ENCODE measurements at places on chromosomes 1 and 21.
A peak's percentile ranks its signal among the peaks of the same experiment; 100 is the strongest.

DNA sequence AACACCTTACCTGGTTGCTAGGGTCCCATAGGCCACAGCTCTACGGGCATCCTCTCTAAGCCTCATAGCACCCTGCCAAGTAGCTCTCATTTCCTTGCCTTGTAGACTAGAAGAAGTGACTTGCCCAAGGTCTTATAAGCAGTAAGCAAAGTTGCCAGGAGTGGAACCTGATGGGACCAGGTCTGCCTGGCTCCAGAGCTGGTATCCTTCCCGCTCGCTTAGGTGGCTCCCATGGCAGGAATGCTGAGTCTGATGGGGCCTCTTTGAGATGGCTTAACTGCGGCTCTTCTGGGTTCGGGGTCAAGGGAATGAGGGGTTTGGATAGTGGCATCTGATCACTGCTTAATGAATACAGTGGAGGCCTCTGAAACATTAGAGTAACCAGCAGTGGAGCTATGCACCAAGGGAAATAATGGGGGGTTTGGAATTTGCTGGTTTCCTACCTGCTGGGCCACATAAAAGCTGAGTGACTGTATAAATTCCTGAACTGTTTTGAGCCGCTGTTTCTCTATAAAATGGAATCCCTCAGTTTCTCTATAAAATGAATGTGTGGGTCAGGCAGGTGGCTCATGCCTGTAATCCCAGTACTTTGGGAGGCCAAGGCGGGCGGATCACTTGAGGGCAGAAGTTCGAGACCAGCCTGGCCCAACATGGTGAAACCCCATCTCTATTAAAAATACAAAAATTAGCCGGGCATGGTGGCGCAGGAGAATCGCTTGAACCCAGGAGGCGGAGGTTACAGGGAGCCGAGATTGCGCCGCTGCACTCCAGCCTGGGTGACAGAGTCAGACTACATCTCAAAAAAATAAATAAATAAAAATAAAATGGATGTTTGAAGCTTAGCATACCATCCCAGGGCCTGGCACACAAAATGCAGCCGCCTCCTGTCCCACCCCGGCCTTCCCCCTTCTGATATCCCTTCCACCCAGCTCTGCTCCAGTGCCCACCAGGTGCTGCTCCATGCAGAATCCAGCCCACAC, 12.4 kb downstream of the FAM151A start:
- no peak for DNase-seq

- no peak for DNase-seq
These were observed 4.4 kb downstream of the SSBP3 start for GRCh38 chr1:54401799-54402198.

- no peak for DNase-seq
These were observed 2.8 kb upstream of the USP1 start for GRCh38 chr1:62433861-62434617.

DNA sequence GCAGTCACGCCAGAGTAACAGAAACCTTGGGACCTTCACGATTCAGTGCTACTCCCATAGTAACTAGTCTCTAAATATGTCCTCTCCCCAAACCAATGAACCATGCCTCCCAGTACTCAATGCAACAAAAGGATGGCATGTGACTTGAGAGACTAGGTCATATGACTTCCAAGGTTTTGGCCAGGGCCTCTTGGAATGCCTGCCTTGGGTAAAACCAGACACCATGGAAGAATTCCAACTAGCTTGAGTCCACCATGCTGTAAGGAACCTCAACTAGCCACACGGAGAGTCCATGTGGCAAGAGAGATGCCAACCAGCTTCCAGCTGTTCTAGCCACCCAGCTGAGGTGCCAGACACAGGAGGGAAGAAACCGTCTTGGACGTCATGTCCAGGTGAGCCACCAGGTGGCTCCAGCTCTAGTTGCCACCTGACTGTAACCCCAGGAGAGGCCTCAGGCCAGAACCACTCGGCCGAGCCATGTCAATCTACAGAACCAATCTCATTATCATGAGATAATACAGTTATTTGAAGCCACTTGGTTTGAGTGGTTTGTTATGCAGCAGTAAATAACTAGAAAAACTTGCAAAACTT, 115.0 kb downstream of the SYF2 start:
- no peak for DNase-seq

- no peak for DNase-seq
These were observed 120.1 kb upstream of the RAVER2 start for GRCh38 chr1:64624808-64625207.

- DNase-seq, result peak; percentile 91
These were observed 31.1 kb downstream of the EEIG2 start for GRCh38 chr1:108590957-108591356.

GRCh38 chr1:28971980-28972771, 57.8 kb downstream of the EPB41 start:
- peak; percentile 99 for DNase-seq

GRCh38 chr1:40625076-40625475, 40.4 kb downstream of the RIMS3 start:
- DNase-seq, result no peak

DNA sequence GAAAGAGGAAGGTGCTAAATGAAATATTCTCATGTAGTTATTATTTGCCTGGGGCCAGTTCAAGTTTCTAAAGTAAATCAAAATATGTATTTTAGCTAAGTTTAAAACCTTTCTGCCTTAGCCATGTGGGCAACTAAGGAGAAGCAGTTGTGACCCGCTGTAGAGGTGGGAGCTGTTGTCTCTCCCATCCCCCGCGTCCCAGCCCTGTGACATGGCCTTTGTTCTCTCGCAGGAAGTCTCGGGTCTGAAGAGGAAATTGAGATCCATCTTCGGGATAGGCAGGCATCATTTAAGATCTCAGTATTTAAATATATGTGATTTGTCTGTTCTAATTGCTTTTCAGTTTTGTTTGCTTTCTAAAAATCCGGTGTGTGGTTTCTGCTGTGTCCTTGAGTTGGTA, 121.5 kb downstream of the CAMTA1 start:
- DNase-seq, result no peak

- DNase-seq, result peak; percentile 100
These were observed 61.1 kb downstream of the TOMM20 start for GRCh38 chr1:235067396-235068157.

- DNase-seq, result no peak
These were observed 145.1 kb downstream of the SIPA1L2 start for GRCh38 chr1:232484856-232485255.

DNA sequence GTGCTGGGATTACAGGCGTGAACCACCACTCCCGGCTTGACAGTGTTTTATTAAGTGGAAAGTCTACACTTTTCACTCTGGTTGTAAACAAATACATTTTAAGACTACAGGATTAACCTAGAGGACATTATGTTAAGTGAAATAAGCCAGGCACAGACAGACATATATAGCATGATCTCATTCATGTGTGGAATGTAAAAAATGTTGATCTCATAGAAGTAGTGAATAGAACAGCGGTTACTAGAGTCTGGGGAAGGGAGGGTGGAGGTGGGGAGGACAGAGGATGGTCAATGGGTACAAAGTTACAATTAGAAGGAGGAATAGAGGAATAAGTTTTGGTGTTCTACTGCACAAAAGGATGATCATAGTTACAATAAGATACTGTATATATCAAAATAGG, 16.9 kb downstream of the CTH start:
- no peak for DNase-seq

DNA sequence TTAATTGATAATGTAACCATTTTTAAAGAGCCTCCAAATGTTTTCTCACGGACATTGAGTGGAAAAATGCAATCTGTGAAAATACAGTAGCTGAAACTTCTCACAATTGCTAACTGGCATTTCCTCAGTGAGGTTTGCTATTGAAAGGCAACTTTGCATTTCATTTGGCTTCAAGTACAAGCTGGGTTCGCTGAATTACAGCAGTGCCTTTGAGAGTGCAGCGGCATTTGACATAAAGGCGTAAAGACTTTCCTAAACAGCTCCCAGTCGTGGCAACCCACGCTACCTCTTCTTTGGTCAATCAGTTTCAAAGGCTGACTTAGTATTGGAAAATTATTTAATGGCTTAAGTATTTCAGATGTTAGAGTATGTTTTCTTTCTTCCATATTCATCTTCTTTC, 39.3 kb upstream of the ZBTB18 start:
- DNase-seq, result no peak

GRCh38 chr1:53080769-53081168, 18.8 kb downstream of the PODN start:
- DNase-seq, result no peak

DNA sequence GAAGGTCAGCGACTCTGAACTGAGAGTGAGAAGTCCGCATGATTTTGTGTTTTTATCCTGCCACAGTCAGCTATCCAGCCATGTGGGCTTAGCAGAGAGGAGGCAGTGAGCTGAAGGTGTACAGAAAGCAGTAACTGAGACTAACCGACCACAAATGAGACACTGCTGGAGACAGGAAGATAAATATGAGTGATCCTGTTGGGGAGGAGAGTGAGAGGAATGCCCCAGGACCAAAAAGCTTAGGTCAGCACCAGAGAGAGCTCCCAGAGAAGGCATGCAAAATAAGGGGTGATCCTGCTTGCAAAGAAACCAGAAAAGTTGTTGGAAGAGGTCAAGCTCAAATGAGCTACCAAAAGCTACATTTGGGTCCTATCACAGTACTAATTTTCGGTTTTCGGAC, 63.7 kb downstream of the HLCS start:
- DNase-seq, result peak; percentile 15

DNA sequence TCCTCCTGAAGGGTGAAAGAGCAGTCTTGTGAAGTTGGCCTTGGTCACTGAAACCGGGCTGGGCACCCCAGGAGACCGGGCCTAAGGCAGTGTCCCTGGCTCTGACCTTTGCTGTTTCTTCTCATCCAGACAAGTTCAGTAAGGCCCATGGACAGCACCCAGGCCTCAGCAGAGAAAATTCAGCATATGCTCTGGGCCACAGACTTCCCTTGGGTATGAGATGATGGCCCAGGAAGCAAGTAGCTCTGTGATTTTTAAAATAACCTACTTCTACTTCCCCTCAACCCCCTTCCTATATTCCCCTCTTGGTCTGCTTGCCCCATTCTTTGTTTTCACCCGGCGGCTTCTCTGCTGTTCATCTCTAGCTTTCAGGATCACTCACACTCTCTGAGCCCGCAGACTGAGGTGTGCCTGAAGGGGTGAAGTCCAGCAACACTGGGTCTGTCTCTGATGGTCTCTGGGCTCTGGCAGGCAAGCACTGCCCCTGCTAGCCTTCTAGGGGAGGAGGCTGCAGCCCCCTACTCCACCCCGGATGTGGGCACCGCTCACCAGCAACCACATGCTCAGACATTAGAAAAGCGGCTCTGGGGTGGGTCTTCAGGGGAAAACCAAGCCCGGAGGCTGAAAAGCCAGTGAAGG, 2.9 kb upstream of the GPR25 start:
- no peak for DNase-seq

GRCh38 chr1:15066191-15066590, 87.4 kb upstream of the TMEM51 start:
- DNase-seq, result no peak

- no peak for DNase-seq
These were observed 2.6 kb upstream of the GLUL start for GRCh38 chr1:182394055-182394775.

DNA sequence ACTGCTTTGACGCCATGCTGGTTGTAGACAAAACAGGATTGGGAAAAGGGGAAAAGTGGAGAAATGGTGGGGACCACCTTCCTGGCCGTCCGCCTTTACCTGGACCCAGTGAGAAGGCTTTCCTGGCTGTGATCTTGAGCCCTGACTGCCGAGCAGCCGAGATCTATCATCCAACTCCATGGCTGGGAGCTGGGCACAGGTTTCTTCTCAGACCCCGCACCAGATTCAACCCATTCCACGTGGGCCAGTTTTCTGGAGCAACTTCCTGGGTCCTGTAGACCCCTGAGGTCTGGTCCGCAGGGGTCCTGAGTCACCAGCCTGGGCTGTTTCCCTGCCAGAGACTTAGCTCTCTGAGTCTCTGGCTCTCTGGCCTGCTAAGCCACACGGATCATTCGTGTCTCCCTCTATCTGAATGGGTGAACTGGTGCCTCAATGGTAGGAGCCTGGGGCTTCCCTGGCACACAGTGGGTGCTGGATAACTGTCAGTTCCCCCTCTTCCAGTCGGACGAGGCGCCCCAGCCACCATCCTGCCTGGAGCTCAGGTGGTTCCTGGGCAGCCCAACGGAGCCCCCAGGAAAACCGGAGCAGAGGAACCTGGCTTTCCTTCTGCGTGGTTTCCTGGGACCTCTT, 4.5 kb upstream of the NPHP4 start:
- DNase-seq, result no peak

GRCh38 chr1:94866164-94866807, 46.1 kb downstream of the SLC44A3 start:
- DNase-seq, result peak; percentile 45

GRCh38 chr1:2446394-2446793, 29.7 kb upstream of the PLCH2 start:
- DNase-seq, result no peak

- DNase-seq, result peak; percentile 49
These were observed 565.2 kb upstream of the ADAMTS5 start for GRCh38 chr21:27532076-27532475.

GRCh38 chr1:43651188-43651587, 1.2 kb downstream of the KDM4A start:
- no peak for DNase-seq

GRCh38 chr1:197312163-197312562, 44.1 kb downstream of the CRB1 start:
- no peak for DNase-seq

DNA sequence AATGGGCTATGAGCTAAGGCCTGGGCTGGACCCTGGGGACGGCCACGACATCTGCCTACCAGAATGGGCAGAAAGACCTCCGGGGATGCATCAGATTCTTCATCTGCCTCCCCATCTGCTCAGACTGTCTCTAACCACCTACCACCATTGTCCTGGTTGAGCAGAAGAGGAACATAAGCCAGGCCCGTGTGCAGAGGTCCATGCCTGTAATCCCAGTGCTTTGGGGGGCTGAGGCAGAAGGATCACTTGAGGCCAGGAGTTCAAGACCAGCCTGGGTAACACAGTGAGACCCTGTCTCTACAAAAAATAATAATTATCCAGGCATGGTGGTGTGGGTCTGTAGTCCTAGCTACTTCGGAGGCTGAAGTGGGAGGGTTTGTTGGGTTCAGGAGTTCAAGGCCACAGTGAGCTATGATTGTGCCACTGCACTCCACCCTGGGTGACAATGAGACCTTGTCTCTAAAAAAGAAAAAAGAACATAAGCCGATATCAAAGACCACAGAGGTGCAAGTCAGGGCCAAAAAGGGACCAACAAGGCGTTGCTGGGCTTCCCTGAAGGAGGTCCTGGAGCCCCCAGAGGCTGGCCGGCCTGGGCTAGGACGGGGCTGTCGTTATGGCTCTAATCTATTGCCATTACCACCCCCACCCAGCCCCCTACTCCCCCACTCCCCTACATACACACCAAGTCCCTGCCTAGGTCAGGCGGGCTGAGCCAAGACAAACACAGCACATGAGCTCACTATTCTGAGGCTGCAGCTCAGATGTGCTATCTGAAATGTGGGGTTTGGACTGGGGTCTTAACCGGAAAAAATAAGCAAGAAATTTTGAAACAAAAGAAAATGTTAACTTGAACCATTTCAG, 239.2 kb upstream of the RAB4A start:
- no peak for DNase-seq

GRCh38 chr1:10909697-10910680, 102.5 kb upstream of the TARDBP start:
- no peak for DNase-seq

GRCh38 chr1:118154220-118154619, 30.8 kb downstream of the SPAG17 start:
- peak; percentile 40 for DNase-seq
